ENCODE measurements at places on chromosomes 13 and 19.
A peak's percentile ranks its signal among the peaks of the same experiment; 100 is the strongest.

- DNase-seq = no peak
Measured at GRCh38 chr13:34466301-34466700, 475.8 kb upstream of the NBEA start.

- no peak for DNase-seq
Measured at GRCh38 chr13:110471833-110472162, 89.7 kb downstream of the RAB20 start.

- peak; percentile 20 for DNase-seq
Measured at GRCh38 chr19:50266896-50267295, 62.3 kb downstream of the KCNC3 start.

- no peak for DNase-seq
Measured at GRCh38 chr19:15936950-15937349, 2.6 kb upstream of the CYP4F11 start.

DNA sequence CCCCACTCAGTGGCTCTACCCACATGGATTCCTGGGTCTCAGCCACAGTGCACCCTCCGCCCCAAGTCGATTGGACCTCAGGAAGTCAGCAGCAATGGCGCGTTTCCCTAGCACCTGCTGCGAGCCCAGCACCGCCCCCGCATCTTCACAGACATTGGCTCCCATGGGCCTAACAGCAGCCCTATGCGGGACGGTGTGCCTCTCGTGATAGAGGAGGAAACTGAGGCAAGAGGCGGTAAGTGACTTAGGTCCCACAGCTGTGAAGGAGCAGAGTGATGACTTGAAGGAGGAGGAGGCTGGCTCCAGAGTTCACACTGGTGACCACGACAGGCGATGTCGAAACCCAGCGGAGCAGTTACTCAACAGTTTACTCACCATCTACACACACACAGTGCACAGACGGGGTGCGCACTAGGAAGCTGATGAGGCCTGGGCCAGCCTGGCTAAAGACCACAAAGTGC lies 104.5 kb upstream of the SOX1 start:
- no peak for DNase-seq
